GM06990 (cell line): ENCODE measurements at places on chromosomes 7 and 10.

DNA sequence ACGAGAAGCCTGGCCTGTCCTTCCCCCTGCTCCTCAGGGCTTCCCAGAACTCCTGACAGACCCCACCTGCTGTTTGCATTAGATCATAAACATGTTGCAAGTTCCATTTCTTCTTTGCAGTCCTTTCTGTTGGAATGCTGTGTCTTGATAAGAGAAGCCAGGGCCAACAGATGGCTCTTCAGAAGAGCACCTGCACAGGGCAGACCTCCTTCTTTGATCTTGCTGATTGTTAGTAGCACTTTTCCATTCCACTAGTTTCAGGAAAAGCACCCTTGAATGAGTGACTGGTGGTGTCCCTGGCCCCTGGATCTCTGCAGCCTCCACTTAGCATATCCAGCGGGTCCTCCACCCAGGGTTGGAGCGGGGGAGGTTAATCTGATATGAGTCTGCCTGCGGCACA, 243.2 kb downstream of the GFRA1 start:
- DNase-seq: no peak

GRCh38 chr10:132011024-132011423, 29.3 kb upstream of the BNIP3 start:
- DNase-seq: no peak

GRCh38 chr7:92667816-92668535, 77.8 kb upstream of the FAM133B start:
- DNase-seq: no peak

DNA sequence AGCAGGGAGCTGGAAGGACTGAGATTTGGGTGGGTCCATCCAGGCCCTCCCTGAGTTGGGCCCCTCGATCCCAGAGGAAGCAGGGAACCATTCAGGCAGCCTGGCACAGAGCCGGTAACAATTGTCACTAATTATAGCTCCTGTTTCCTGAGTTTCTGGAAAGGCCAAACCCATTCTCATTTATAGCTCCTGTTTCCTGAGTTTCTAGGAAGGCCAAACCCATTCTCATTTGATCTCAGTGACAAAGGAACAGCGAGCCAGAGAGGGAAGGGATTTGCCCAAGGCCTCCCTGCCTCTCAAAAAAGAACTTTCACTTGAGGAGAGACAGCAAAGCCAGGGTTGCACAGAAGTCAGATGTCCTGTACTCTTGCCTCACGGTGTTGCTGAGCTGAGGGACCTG, 521.9 kb downstream of the TYW1 start:
- DNase-seq: no peak

GRCh38 chr10:96606946-96607345, 20.1 kb upstream of the TM9SF3 start:
- no peak for DNase-seq

DNA sequence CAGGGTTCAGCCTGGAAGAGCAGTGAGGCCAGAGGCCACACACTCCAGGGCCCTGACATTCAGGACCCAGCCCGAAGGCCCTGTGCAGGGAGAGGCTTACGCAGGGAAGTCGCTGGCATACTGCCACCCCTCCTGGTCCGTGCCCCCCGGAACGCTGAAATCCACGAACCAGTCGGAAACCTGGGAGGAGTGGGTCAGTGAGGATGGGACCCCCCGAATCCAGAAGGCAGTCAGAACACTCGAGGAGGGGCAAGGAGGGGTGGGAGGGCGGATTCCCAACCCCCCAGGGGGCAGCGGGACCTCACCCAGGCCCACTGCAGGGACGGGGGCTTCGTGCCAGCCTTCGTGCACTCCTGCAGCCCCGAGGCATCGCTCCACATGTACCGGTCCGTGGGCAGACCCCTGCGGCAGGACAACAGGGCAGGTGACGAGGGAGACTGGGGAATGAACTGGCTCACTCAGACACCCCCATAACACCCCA, 13.5 kb downstream of the BHLHA15 start:
- no peak for DNase-seq

DNA sequence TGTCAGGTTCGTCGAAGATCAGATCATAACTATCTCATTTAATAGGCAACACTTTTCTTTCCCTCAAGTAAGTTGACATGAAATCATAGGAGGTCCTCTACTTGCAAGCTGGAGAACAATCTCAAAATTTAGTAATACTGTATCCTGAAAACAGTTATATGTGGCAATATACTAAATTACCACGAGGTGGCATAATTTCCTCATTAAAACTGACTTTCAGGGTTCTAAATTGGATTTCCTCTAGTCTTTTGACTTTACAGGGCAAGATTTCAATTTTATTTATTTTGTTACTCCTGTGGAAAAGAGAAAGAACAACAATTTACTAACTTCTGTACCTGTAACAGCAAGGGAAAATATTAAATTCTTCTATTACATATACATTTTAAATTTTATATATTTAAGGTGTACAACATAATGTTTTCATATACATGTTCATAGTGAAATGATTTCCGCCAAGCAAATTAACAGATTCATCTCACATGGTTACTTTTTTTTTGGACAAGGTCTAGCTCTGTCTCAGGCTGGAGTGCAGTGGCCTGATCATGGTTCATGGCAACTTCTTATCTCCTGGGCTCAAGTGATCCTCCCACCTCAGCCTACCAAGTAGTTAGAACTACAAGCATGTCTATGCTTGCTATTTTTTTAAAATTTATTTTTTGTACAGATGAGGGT, 53.4 kb upstream of the CYP2C18 start:
- peak; percentile 41 for DNase-seq

- DNase-seq: no peak
Observed at GRCh38 chr7:41063116-41063515, 639.8 kb downstream of the INHBA start.

DNA sequence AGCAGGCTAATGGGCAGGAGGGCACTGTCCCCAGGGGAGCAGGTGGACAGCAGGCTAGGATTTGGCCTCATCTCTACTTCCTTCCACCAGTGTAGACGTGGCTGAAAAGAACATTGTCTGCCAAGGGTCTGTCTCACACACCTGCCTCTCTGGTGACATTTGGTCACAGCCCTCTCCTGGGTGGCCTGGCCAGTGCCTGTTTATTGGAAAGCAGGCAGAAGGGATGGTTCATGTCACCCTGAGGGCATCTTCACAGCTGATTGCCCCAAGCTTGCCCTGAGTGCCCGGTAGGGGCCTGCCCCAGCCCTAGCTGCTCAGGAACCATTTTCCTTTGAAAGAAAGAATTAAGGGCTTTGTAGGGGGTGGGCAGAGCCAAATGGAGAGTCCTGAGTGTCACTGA, 138.7 kb downstream of the C10orf105 start:
- DNase-seq: no peak

GRCh38 chr10:71239946-71240795, 27.8 kb downstream of the UNC5B start:
- no peak for DNase-seq

DNA sequence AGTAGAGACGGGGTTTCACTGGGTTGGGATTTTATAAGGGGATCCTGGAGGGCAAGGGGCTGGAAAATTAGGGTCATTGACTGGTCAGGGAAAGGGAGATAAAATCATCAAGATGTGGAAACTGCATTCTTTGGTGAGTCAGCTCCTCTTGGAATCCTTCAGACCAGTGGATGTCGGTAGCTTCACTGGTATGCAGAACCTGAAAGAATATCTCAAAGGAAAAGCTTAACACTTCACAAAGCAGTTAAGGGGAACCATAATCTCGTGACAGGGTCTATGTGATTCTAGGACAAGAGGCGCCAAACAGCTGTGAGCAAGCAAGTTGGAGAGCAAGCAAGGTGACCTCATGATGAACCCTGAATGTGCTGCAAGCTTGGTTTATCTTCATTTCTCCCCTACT, 634.7 kb upstream of the AUTS2 start:
- no peak for DNase-seq

- no peak for DNase-seq
Observed at GRCh38 chr7:40848541-40849221, 713.9 kb downstream of the SUGCT start.

DNA sequence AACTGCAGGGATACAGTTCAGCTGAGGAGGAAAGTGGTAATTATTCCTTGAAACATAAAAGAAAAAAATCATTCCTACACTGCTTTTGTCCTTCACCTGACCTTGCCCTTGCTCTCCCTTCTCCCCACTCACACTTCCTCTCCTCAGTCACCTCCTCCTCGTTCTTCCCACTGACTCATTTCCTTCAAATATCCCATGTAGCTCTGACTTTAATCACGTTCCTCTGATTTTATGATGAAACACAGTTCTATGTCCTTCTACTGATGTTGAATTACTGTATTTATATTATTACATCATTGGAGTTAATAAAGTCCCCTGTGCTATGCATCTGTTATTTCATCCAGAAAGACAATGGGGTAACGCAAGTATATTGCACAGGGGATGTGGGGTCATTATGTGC, 575.6 kb downstream of the POM121L12 start:
- no peak for DNase-seq

GRCh38 chr10:95406651-95407280, 116.0 kb upstream of the PDLIM1 start:
- DNase-seq: no peak

GRCh38 chr7:155858521-155859061, 46.3 kb upstream of the SHH start:
- no peak for DNase-seq

DNA sequence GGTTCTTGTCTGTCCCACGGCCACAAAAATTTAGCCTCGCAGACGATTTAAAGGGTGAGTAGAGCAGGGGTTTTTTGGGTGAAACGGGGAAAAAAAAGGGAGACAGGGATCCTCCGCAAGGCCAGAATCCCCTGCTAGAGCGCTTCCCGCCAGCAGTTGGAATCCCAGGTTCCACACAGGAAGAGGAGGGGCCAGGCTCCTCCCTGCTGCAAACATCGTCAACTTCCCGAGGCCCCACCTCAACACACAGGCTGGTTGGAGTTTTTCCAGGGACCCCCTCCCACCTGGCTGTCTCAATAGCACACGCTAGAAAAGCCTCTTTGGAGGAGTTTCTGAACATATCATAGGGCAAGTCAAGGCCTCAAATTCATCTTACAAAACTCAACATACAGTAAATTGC, 112.7 kb downstream of the MTERF1 start:
- no peak for DNase-seq

DNA sequence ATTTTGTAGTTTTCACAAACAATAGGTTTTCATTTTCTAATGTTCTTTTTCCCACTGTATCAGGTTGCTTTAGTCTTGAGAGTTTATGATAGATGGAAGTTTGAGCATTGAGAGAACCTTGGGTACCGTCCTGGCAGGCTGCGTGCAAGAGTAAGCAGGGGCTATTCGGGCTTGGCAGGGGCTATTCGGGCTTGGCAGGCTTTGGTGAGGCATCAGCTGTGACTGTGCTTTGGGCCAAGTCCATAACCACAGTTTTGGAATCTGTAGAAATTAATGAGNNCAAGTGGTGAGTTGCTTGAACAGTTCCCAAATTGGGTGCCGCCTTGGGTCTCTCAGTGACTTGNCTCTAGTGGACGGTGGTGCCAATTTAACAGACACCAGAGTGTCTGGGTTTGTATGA, 424.6 kb downstream of the PAXIP1 start:
- no peak for DNase-seq

DNA sequence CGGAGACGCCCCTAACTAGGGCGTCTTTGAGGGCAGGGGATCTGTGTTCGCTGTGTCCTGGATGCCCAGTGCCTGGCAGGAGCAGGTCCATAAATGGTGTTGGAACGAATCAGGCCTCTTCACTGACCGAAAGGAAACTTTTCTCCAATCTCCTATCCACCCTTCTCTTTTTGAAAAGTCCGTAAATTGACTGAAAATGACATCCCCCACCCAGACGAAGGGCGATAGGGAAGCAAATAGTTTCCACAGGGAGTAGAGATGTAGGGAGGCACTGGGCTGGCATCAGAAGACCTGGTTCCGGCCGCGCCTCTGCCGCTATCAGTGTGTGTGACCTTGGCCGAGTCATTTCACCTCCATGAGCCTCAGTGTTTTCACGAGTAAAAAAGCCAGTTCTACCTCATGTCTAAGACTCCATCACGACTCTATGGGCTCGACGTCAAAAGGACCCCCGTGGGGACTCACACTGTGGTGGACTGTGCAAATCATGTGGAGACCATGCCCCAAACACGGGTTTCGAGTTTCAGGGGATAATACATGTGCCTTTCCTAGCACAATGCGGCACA, 497 bp upstream of the RAB11FIP2 start:
- peak; percentile 6 for DNase-seq

GRCh38 chr10:35172574-35172973, 45.9 kb downstream of the CREM start:
- DNase-seq: no peak

DNA sequence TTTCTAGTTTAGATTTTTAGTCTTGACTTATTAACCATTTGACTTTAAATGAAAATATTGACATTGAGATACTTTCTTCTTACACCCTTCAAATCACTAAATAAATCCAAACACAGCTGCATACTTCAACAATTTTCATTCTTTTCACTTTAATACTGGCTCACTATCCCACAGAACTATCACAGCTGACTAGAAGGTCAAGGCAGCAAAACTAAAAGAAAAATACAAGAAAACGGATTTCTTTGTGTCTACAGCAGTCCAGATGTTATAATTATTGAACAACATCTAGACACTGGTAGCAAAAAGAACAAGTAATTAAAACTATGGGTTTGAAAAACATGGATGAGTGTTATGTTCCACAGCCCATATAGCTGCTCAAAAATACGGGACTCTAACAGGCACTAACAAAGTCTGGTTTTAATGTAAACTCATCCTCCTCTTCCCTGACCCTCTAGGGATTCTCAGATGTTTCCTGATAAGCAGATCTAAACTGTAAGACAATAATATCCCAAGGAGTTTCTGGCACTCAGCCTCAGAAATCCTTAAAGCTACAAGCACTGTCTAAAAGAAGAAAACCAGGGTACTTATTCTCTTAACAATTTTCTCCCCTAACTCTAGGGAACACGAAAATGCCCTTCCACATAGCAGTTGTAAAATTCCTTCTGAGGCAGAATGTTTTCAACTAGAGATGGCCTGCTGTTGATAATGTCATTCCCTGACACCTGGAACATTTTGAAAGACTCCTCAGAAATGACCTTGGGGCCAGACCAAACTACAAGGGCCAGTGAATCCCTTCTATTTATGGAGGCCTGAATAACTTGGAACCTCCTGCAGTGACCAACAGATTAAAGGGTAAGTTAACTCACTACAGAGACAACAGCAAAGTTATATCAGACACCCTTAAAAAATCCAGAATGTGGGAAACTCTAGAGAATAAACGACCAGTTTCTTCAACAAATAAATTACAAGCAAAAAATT, 12.8 kb downstream of the DNMBP start:
- DNase-seq: no peak

DNA sequence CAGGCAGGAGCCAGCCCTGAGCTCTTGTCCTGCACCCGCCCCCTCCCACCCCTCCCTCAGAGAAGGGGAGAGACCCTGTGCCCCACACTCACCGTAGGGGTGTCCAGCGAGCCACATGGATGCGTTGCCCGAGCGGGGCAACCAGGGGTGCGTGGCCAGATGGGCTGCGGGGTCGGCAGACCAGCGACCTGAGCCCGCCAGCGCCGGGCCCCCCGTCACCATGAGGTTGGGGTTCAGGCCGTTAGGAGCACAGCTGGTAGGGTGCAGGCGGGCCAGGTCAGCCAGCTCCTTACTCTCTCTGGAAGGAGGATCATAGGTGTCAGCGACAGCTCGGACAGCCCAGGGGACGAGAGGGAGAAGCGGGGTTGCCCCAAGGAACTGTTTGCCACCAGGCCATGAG, 46.4 kb downstream of the TNRC18 start:
- no peak for DNase-seq
